Stimulated activated CD4-positive, alpha-beta T cell treated with anti-CD3 and anti-CD28 coated beads, Interleukin-15, amount 100 ng/mL, for 24 hours (primary cell): ENCODE measurements at places on chromosomes 7 and 10.

- peak; percentile 77 for DNase-seq
Observed at GRCh38 chr7:142795339-142795863, 24.6 kb downstream of the PRSS2 start.

- no peak for DNase-seq
Observed at GRCh38 chr7:4267341-4268039, 414.6 kb upstream of the FOXK1 start.

- no peak for DNase-seq
Observed at GRCh38 chr10:130541090-130541489, 404.9 kb downstream of the GLRX3 start.

- DNase-seq = no peak
Observed at GRCh38 chr10:49633327-49634068, 19.7 kb downstream of the CHAT start.

- DNase-seq = peak; percentile 55
Observed at GRCh38 chr10:21078410-21079329, 181.6 kb upstream of the NEBL start.

GRCh38 chr10:101693651-101693977 lies 1.4 kb downstream of the FBXW4 start:
- peak; percentile 39 for DNase-seq

DNA sequence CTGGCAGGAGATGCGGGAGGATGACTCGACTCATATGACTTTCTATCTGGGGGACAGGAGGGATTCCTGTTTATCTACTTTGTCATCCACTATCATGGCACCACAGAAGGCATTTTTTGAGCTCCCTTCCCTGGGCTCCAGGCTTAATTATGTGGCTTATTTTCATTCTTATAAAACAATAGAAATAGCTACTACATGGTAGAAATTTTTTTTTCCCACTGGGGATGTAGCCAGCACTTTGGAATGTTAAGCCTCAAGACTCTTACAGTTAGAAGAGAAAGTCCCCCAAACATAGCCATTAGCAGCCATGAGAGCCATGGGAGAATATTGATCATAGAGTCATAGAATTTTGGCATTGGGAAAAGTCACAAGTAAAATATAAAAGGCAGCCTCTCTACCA lies 14.6 kb upstream of the FAM180A start:
- no peak for DNase-seq

DNA sequence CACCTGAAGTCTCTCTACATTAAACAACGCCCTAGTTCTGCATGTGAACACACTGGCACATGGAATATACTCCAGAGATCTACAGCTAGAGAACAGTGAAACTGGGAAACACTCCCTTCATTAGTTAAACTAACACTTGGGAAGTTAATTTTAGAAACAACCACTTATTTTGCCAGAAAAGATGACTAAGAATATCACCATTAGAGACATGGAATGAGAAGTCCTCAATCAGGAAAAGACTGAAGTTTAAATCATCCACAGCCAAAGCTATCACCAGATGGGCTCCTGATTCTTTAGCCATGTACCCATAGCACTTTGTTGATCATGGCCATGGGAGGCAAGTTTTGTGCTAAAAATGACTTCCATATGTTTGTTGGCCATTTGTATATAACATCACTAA lies 719.5 kb downstream of the KCNMA1 start:
- no peak for DNase-seq

- DNase-seq = no peak
Observed at GRCh38 chr7:30003098-30003497, 13.5 kb upstream of the SCRN1 start.

DNA sequence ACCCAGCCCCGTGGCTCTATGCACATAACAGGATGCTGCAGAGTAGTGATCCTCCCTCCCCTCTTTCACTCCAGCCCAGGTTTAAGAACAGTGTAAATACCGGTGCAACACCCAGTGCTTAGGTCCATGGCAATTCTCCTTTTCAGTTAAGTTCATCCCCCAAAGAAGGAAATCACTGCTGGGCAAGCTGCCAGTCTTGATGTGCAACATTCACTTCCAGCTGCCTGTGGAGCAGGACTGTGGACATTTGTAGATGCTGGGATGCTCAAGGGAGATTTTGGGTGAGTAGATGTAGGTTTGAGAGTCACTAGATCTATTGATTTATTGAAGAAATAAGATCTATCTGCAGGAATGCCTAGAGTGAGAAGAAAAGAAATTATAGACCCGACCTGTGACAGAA lies 294.3 kb upstream of the KIAA1217 start:
- no peak for DNase-seq

GRCh38 chr7:25859412-25860274 lies 292.4 kb upstream of the NFE2L3 start:
- DNase-seq = no peak

GRCh38 chr10:11414314-11415038 lies 197.0 kb downstream of the USP6NL start:
- DNase-seq = no peak

DNA sequence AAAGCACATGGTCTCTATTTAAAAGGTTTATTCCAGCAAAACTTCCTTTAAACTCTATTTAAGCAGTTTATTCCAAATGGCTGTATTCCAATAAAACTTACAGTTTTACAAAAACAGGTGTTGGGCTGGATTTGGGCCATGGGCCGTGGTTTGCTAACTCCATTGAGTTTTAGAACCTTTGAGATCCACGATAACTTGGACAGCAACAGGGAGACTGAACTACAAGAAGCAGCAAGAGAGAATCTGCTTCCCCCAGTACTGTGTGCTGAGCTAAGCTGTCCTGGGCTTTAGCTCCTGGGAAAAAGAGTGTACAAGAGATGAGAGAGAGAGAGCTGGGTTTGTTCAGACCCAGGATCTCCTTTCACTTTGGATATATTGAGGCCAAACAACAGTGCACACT lies 204.0 kb upstream of the CELF2 start:
- no peak for DNase-seq

DNA sequence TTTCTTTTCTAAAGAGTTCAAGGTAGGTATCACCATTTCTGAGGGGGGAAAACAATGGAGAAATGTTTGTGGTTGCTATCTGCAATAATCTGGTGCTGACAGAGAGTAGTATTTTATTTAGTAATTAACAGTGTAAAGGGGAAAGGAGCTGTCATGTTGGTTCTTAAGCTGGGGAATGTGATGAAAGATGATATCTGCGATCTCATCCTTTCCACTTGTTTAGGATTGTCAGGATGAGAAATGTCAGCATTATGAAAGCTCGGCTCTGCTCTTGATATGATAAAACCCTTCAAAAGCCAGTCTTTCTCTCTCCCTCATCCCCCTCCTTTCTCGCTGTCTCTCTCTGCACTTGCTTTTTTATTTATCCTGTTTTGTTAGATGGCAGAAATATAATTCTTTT lies 106.1 kb downstream of the POU6F2 start:
- no peak for DNase-seq

DNA sequence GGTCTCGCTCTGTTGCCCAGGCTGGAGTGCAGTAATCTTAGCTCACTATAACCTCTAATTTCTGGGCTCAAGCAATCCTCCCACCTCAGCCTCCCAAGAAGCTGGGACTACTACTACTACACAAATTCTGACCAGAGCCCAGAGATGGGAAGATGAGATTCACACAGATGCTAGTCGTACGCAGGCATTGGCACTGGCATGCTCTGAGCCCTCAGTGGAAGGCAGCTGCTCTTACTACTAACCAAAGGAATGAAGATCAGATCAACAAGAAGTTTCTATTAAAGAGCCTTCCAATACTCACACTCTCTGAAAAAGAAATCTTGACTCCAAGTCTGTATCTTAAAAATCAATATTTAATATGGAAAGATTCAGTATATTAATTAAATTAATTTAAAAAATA lies 10.7 kb downstream of the GDF2 start:
- DNase-seq = no peak

- DNase-seq = no peak
Observed at GRCh38 chr10:71831646-71832552, 19.2 kb downstream of the PSAP start.

DNA sequence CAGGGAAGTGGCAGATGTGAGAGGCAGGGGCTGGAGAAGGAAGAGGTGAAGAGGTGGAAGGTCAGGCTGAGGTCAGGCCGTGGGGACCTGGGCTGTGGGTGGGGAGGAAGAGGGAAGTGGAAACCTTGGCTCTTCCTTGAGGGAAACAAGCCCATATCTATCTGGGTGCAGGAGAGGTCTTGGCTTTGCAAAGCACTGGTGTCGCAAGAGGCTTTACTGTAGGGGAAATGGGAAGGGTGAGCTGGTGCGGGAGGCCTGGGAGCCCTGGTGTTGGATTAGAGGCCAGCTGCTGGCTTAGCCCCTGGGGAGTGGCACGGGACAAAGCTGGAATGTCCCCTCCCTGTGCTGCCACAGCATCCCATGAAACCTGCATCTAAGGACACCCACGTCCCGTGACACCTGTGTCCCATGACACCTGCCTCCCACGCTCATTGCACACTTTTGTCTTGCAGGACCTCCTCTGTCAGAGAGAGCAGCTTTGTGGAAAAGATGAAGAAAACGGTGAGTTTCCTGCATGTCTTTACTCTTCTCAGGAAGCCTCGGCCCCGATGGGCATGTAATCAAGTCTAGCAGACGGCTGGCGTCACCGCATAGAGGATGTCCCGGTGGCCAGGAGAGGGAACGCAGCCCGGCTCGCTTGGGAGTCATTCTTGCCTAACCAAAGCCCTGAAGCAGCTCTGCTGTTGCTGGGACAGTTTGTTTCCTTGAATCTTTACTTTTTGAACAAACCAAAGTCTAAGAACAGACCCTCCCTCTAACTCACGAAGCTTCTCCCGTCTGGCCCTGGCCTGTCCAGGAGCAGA lies 22.2 kb downstream of the TMEM120A start:
- no peak for DNase-seq
